ENCODE measurements at places on chromosomes 2 and 18.

DNA sequence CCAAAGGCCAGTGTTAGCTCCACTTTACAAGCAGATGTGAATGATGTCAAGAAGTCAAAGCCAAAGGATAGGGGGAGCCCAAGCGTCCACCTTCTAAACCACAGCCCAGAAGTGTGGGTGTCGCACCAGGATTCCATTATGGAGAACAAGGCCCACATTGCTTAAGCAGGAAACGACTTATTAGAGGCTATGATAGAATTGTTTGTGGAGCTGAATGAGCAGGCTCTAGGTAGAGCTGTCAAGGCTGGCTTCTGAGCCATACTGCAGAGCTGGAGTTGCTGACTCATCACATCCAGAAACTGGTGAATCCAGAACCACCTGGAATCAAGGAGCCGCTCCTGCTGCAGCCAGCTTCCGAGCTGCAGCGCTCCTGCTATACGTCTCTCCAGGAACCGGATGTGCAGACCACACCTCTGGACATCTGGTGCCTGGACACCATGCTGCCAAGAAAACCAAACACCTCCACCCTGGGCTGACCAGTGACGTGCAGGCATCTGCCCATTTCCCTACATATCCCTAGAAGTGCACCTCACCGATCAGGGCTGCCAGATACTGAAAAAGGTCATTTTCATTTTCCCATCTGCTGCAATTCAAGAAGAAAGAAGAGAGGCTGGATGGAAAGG is 6.2 kb upstream of the TWIST2 start:
- DNase-seq, result no peak

- peak; percentile 92 for DNase-seq
Measured at GRCh38 chr2:199228887-199229819, 228.6 kb downstream of the SATB2 start.

DNA sequence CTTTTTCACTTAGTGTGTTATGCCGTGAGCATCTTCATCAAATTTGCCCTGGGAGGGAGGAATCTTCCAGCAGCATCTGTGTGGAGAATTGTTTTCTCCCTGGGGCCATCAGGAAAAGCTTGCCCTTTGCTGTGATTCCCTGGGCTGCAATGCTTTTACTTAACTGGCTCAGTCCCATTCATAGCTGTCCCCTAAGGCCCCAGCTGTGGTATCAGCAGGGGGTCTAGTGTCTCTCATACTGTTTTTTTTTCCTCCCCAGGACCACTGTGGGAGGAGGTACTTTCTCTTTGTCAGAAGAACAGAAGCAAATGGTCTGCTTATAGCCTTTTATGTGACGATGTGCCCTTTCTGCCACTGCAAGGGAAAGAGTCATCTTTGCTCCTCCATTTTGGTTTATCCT is 176.8 kb upstream of the CELF4 start:
- DNase-seq, result no peak

- DNase-seq, result no peak
Measured at GRCh38 chr2:120593921-120594686, 141.6 kb upstream of the GLI2 start.

GRCh38 chr2:158905784-158906183 is 62.7 kb upstream of the TANC1 start:
- DNase-seq, result no peak

DNA sequence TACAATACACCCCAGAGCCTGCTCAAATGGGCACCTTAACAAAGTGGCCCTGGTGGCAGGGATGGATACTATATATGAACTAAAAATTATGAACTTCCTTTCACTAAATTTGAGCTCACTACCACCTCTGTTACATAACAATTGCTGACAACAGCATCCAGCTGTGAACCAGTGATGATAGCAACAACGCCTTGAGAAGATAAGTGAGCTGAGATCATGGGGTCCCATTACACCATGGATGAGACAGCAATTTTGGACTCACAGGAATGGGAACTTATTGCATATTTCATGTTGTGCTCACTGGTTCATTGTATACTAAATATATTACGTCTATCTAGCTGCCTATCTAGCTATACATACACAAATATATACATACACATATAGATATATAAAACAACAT is 16.9 kb upstream of the ALMS1 start:
- DNase-seq, result no peak

DNA sequence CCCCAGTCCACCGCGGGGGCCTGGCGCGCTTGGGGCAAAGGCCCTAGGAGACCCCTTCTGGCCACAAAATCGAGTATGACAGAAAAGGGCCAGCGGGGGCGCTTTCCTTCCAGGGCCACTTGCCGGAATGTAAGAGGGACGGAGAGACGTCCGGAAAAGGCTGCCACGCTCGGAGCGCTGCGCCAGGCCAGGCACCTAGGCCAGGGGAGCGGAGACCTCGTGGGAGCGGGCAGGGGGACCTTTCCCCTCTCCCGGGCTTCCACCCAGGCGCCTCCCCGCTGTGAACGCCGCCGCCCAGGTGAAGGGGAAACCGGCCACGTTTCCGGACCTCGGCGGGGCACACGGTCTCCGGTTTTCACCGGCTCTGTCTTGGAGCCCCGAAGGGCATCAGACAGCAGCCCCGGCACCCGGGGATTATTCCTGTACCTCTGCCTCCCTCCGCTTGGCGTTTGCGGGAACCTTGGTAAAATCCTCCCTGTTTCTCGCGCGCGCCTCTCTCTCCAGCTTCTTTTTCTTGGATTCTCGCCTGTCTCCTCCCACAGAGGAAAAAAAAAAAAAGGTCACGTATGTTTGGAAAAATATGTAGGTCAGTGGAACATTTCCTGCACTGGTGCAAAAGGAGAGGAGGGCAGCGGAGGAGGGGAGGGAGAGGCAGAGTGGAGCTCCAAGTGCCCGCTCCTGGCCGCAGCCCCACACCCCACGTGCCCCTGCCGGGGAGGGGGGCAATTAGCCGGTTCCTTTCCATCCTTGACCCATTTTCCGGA is 1.2 kb upstream of the NPAS2 start:
- no peak for DNase-seq

GRCh38 chr2:147442816-147443215 is 402.0 kb upstream of the ACVR2A start:
- DNase-seq, result no peak

GRCh38 chr2:111219285-111219684 is 98.6 kb downstream of the BCL2L11 start:
- no peak for DNase-seq

- no peak for DNase-seq
Measured at GRCh38 chr18:37346048-37346447, 219.6 kb downstream of the CELF4 start.

Data from AG04449 (cell line).